ENCODE measurements at places on chromosomes 3 and 15.
A peak's percentile ranks its signal among the peaks of the same experiment; 100 is the strongest.

DNA sequence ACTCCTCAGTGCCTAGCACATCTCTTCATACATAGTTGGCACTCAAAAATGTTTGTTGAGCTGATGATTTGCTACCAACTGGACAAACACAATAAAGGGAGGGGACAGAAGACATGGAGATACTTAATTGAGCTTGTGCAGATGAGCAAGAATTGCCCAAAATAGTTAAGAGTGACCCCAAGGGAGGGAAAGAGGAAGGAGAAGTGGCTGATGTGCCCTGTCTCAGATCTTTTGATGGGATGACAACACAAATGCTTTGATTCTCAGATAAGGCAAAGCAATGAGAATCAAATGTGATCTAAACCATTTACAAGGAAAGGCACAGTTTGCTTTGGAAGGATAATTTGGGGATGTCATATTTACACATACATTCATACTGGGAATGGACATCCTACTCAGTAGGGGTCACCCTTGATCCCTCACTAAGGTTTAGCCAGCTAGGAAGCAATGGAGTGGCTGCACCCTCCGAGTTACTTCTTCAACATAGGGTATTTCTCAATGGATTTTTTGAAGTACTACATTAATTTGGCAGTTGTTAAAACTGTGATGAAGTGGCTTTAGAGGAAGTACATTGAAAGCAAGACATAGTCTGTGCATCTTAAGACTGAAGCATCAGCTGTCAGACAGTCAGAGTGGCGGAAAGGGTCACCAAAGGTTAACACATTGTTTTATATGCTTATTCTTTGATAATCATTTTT is 21.9 kb upstream of the SSR3 start:
- DNase-seq = no peak

GRCh38 chr3:42680271-42680670 is 5.1 kb upstream of the KLHL40 start:
- no peak for DNase-seq

GRCh38 chr15:40032125-40032839 is 6.7 kb downstream of the SRP14 start:
- DNase-seq = no peak

GRCh38 chr3:197333901-197334639 is 35.7 kb upstream of the DLG1 start:
- no peak for DNase-seq

DNA sequence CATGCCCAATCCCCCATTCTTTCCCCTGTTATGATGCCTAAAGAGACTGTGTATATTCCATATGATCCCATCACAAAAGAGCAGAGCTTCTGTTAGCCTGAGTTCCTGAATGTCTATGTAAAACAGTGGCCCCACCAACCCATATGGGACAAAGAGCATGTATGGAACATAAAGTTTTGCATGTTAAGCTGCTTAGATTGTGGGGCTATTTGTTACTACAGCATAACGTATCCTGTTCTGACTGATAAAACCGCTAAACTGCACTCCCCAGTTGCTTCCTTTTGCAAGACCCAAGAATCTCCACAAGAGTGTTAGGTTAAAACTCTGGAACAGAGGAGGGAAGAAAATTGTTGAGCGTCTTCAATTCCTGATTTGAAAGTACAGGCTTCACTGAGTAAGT is 154.8 kb downstream of the ALDH1A2 start:
- no peak for DNase-seq

GRCh38 chr3:113536627-113537101 is 4.3 kb downstream of the SIDT1 start:
- no peak for DNase-seq

- no peak for DNase-seq
These were observed 89.4 kb upstream of the CDAN1 start for GRCh38 chr15:42826251-42826890.

DNA sequence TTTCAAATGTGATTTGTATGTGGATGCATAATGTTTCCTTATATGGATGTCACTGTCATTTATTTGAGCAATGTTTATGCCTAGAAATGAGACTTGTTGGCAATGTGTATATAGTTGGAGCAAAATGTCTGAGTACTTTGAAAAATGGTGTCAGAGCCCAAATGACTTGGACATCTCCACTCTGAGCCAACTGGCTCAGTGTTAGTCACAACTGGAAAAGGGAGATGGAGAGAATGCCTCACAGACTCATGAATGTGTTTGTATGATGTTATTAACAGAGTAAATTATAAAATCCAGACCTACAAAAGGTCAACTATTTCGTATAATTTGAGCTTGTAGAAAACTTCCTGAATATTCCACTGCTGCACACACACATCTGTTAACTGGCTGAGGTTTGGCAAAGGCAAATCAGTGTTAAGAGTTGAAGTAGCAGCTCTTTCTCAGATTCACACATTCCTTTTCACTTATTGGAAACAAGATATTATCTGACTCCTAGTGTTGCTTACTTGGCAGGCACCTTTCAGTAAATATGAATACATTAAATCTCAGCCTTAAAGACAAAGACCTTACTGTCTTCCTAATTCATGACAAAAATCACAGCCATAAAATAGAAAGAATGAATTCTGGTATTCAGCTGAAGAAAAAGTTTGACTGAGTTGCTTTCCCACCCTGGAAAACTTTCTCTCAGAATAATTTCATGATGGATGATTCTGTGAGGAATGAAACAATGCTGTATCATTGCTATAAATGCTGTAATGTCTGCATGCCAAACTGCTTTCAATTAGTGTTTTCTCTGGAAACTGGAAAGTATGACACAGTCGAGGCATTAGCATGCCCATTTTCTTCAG is 27.0 kb downstream of the ADIPOQ start:
- peak; percentile 64 for DNase-seq

DNA sequence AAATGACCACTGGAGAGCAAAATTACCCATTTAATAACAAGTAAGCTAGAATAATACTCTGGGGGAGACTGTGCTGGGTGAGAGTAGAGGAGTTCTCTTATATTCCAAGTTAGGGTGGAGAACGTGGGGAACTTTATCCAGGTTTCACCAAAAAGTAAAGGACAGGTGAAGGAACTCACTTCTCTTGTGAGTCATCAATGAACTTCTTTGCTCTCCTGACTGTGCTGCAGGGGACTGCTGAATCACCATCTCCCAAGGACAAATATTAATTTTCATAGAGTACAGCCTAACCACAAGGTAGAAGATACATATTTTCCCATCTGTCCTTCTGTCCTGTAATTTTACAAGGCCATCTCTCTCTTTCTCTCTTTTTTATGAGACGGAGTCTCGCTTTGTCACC is 8.3 kb upstream of the PDCD6IP start:
- DNase-seq = no peak

GRCh38 chr15:88312941-88313579 is 56.5 kb upstream of the NTRK3 start:
- no peak for DNase-seq

GRCh38 chr3:170839518-170840100 is 30.4 kb downstream of the RPL22L1 start:
- DNase-seq = no peak

DNA sequence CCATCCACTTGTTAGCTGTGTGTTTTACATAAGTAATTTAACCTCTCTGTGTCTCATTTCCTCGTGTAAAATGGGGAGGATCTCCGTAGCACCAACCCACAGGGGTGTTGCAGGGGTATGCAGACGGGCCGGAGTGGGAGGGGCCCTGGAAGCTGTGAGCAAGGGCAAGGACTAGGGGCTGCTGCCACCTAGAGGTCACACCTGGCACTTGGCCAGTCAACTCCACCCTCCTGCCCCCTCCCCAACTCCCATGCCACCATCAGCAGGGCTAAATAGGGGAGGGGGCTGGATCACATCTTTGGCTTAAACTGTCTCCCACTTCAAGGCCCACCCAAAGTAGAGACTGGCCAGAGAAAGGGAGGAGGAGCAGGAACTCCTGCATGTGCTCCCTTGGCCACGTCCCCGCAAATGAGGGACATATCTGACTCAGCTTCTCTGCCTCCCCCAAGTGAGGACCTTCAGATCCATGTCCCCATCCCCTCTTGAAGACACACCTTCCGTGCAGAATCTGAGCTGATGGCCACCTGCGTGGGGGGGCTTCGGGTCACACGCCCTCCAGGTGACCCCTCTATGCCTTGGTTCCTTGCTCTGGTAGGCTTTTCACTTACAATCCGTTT is 2.6 kb downstream of the CCDC9B start:
- DNase-seq = no peak

GRCh38 chr15:100614336-100614735 is 11.9 kb downstream of the ASB7 start:
- DNase-seq = no peak

DNA sequence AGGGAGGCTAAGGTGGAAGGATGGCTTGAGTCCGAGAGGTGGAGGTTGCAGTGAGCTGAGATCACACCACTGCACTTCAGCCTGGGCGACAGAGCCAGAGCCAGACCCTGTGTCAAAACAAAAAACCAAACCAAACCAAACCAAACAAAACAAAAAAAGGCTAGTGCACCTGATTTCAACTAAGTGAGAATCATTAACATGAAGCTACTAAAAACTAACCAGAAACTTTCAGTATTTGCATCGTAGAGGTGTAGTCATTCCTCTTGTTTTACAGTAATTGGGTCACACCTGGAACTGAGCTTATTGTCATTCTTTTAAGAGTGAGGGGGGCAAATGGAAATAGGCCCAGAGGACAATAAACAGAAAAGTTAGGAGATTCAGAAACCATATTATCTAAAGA is 58.5 kb downstream of the ST6GAL1 start:
- DNase-seq = no peak

GRCh38 chr3:111691293-111691909 is 96.3 kb upstream of the ZBED2 start:
- peak; percentile 12 for DNase-seq

GRCh38 chr3:128349963-128350599 is 116.6 kb downstream of the DNAJB8 start:
- DNase-seq = no peak

DNA sequence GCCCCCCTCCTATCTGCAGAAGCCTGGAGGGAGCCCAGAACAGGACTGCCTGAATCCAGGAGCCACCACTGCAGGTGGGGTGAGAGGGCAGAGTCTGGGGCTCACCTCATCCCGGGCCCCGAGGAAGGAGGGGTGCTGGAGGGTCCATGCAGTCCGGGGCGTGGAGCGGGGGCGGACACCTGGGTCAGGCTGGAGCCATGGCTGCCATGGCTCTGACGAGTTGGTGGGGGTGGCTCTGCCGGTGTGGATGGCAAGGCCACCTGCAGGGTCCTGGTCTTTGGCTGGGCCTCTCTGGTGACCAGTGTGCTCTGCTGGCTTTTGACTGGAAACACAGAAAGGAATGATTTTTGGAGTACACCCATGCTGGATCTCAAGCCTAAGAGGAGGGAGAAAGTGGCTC is 47.4 kb downstream of the DZIP1L start:
- no peak for DNase-seq
